Naive B cell (primary cell): ENCODE measurements at places on chromosomes 7 and 10. TPM values are rescaled to one million over a fixed set of nuclear protein-coding genes. Genes with fewer than 3 reads are reported as not detected.
A peak's percentile ranks its signal among the peaks of the same experiment; 100 is the strongest.

GRCh38 chr10:117167789-117168674 lies 29.3 kb upstream of the KCNK18 start:
- peak; percentile 21 for DNase-seq

DNA sequence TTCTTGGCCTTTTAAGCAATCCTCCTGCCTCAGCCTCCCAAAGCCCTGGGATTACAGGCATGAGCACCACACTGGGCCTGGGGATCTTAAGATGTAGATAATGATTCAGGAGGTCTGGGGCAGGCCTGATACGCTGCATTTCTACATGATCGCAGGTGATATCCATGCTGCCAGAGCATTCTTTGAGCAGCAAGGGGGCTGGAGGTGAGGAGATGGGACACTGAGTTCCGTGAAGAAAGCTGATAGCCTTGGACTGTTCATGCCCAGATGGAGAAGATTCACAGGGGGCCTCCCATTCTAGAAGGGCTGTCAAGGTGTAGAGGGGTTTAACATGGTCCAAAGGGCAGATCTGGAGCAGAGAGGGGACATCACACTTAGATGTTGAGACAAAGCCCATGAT lies 480.3 kb downstream of the RPS24 start:
- DNase-seq, result no peak

- no peak for DNase-seq
These were observed 334.7 kb upstream of the CHRM2 start for GRCh38 chr7:136533732-136534131.

- DNase-seq, result no peak
These were observed 224.8 kb downstream of the MTERF1 start for GRCh38 chr7:91655656-91656055.

DNA sequence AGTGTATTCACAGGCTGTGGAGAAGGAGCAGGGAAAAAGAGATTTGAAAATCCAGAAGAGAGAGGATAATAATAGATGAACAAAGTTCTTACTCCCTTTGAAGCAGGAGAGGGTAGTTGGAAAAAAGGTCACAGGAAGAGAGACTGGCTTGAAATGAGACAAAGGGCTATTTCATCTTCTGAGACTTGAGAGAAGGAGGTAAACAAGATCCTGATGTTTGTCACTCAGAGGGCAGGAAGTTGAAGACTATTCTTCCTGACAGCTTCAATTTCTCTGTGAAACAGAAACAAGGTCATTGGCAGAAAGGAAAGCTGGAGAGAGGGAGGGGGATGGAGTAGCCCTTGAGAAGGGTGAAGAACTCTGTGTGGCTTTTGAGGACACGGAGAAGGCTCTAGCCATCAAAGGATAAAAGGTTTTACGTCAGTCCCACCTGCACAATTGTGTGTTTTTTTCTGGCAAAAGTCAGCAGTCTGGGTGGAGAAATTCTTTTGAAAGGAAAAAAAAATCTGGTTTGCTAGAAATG lies 216.1 kb upstream of the STEAP4 start:
- DNase-seq, result no peak

DNA sequence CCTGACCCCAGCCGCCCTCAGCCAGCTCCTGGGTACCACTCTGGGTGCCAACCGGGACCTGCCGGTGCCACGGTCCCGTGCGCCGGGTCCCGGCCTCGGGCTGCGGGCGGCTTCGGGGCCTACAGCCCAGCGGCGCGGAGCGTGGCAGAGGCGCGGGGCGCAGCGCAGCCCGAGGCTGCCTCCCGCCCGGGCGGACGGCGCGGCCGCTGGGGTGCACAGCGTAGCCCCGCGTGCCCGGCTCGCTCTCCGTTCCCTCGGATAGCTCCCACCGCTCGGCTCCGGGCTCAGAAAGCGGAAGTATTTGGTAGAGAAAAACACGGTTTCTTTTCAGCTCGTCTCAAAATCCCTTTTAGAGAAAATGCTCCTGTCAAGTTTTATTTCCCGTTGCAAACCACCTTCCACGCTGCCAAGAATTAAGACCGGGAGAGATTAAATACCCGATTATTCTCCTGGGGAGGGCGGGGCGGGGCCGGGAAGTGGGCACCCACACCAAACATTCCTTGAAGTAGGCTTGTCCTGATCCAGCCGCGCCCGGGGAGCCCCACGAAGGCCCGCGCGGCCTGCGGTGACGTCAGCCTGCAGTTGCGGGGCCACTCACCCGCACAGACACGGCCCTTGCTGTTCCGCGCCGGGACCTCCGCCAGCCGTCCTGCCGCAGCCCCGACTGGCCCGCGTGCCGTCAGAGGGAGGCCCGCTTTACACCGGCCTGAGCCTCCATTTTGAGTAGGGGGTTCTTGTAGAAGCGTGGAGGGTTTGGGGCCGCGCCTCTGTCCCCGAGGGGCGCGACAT lies 7.2 kb downstream of the HOXA13 start:
- DNase-seq, result no peak

- DNase-seq, result no peak
These were observed 61.7 kb upstream of the ITGA8 start for GRCh38 chr10:15781381-15781960.

DNA sequence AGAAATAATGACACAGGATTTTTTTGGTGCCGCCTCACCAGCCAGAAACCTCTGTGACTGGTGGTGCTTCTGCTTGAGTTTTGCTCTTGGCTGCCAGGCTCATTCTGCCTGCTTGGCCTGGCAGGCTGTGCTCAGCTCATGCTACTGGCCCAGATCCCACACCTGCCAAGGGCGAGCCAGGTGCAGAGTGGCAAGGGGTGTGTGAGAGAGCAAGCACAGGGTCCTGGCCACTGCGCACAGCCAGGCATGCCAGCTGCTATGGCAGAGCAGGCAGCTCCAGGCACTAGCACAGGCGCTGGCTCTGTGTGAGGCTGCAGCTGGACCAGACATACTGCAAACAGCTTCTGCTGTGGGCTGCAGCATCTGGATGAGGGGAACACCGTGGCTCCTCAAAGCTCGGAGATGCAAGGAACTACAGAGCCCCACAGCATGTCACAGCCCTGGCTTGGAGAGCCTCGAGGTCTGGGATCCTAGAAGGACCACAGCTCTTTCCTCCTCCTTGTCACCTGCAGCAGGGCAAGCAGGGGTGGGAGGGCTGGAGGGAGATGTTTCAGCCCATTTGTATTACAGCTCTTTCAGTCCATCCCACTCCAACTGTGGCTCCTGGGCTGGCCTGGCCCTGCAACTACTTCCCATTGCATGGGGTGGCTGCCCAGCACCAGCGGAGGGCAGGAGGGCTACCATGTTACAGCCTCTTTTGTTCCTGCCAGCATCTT lies 313.4 kb upstream of the SEMA3C start:
- no peak for DNase-seq

GRCh38 chr10:58755677-58756076 lies 243.0 kb downstream of the BICC1 start:
- DNase-seq, result no peak

DNA sequence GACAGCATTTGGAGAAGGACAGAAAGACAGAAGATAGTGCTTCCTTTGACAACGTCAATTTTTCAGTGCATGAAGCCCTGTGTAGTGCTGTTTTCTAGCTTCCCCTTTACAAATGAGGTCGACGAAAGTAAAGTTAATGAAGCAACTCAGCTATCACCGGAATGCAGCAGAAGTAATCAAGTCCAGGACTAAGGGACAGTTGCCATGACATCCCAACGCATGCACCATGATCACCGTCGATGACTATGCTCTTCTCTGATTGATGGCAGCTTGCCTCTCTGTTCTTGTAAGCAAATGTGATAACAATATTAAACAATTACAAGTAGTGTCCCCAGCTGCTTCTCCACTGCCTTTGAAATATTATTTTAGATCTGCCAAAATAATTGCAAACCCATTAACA lies 205.8 kb downstream of the FRMD4A start:
- no peak for DNase-seq

GRCh38 chr7:36391436-36392198 lies 2.0 kb downstream of the ANLN start:
- no peak for DNase-seq

GRCh38 chr10:28951484-28951883 lies 274.2 kb downstream of the BAMBI start:
- DNase-seq, result no peak

GRCh38 chr10:52488606-52489485 lies 174.8 kb downstream of the DKK1 start:
- peak; percentile 3 for DNase-seq

DNA sequence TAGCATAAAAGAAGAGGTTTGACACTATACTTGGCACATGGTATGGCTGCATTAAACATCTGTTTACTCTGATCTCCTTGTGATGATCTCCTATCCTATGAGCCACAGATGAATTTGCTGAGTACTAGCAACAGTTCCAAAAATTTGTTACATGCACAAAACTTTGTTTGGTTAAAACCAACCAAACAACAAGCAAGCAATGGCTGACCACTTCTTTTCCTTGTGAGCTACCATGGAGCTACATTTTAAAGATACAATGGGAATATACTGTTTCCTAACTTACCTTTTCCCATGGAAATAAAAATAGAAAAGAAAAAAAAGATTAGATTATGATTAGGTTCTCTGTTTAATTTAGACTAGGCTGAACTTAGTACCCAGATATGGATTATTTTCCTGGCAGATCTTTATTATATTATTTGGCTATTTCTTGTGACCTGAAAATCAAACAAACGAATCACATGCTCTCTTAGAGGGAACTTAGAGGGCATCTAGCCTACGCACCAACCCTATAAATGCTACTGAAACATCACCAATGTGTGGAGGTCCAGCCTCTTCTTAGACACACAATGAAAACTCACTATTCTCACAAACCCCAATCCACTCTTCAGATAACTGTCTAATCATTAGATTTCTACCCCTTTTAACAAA lies 80.1 kb upstream of the FAM133B start:
- no peak for DNase-seq

Gene SVIL
- not detected for polyA plus RNA-seq

Gene MMD2
- polyA plus RNA-seq, result not detected

Gene IQCE
- 0.36 TPM for polyA plus RNA-seq

Gene CREB5
- 0.40 TPM for polyA plus RNA-seq
